Naive thymus-derived CD4-positive, alpha-beta T cell (primary cell): ENCODE measurements at places on chromosomes 3 and 15. TPM values are rescaled to one million over a fixed set of nuclear protein-coding genes. Genes with fewer than 3 reads are reported as not detected.
A peak's percentile ranks its signal among the peaks of the same experiment; 100 is the strongest.

The SCAPER gene
- 54.7 TPM for total RNA-seq

The TUSC7 gene
- total RNA-seq = not detected

The FRMD5 gene
- total RNA-seq = 0.35 TPM

The ECE2 gene
- not detected for total RNA-seq

The ARGFX gene
- total RNA-seq = not detected in 2 replicates

The ACKR2 gene
- total RNA-seq = 0.51 TPM

The COL7A1 gene
- total RNA-seq = 1.2 TPM

The CHRNA7 gene
- total RNA-seq = 1.3 TPM

The DNAJC19 gene
- 65.7 TPM for total RNA-seq

The NR1I2 gene
- total RNA-seq = 0.42 TPM

- DNase-seq = no peak
These were observed 61.8 kb upstream of the RBP1 start for GRCh38 chr3:139601191-139601961.

DNA sequence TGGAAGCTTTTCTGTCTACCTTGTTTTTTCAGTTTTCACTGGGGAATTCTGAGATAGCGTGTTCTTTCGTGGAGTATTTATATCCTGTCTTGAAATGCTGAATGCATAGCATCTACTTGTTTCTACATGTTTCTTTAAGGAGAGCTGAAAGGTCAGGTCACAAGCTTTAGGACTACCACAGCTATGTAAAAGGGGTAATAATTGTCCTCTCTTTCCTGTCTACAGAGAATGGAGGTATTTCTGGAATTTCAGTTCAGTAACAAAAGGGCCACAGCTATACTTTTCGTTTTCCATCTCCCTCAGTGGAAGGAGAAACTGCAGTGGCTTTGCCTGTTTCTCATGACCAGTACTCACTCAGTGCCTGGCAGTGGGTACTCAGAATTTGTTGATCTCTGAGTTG, 4.7 kb downstream of the INAFM2 start:
- no peak for DNase-seq

- DNase-seq = no peak
These were observed 291.6 kb upstream of the CFAP20DC start for GRCh38 chr3:59341459-59341858.

DNA sequence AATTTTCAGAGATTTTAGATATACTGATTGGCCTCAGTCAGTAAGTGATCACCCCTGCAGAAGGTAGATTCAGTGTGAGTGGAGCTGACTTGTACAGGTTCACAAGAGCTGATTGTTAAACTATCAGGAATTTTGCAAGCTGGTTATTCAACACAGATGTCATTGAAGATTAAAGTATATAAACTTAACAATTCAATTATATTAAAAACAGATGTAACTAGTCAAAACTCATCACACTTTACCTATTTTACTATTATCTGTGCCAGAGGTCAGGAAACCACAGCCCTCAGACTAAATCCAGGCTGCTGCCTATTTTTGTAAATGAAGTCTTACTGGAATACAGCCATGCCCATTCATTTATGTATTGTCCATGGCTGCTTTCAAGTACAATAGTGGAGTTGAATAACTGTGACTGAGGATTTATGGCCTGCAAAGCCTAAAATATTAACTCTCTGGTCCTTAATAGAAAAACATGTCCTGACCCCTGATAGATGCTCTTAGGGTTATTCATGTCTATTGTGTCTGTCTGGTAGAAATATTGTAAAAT, 429.3 kb upstream of the PDZRN3 start:
- no peak for DNase-seq

DNA sequence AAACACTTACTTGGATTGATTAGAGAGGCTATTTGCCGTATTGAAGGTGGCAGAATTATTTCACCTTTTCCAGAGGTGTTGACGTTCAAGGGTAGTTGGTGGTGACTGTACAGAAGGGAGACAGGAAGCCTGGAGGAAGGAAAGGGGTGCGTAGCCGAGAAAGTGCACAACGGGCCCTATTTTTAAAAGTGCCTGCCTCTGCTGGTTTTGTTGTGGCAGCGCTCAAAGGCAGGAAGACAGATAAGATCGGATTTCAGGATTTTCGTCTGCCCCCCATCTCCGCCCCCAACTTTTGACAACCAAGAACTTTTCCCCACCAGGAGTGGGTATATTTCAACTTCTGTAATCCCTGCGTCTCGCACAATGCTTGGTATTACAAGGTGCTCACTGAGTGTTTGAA, 38.5 kb downstream of the SMAD3 start:
- peak; percentile 42 for DNase-seq

GRCh38 chr3:151835751-151836525, 22.0 kb downstream of the AADAC start:
- DNase-seq = no peak

DNA sequence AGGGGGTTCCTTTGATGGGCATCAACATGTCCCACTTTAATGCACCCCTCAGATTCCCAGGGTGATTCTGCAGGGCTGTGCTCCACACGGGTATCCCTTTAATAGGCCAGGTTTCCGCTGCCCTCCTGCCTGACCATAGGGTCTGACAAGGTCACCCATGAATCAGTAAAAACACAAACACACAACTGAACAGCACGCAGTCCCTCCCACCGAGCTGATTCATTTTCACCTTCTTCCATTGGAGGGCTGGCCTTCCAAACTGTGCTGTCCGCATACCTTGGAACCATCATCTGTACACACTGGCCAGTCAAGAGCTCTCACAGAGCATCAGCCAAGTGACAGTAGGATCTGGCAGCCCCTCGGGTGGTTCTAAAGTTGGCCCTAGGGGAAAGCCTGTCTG, 93.7 kb downstream of the FBLN2 start:
- DNase-seq = no peak

DNA sequence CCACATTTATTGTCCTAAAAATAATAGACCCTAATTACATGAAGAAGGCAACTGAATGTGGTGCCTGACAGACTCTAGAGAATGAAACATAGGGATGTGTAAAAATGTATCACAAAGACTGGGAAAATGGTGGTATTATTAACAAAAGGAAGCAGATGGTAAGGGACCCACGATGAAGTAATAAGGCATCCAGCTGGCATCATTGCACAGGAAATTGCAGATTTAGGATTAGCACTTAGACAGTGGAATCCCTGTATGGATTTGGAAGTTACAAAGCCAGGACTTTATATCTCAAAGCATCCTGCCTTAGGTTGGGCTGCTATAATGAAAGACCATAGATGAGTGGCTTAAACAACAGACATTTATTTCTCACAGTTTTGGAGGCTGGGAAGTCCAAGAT, 104.3 kb downstream of the PPM1L start:
- no peak for DNase-seq

DNA sequence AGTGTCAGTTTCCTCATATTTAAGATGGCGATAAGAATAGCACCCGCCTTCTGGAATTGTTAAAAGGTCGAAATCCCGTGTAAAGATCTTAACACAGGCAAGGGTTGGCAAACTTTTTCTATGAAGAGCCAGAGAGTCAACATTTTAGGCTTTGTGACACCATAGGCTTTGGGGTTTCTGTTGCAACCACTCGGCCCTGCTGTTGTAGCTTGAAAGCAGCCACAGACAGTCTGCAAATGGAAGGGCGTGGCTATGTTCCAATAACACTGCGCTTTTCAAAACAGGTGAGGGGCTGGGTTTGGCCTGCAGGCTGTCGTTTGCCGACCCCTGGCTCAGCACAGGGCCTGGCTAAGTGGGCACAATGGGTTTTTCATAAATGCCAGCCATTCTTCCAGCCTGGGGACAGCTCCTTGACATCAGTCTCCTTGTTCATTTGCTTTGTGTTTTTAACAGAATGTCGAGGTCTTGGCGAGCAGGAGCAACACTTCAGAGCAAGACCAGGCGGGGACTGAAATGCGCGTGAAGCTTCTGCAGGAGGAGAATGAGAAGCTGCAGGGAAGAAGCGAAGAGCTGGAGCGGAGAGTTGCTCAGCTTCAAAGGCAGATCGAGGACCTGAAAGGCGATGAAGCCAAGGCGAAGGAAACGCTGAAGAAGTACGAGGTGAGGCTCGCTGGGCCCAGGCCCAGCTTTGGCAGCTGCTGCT, 75.2 kb upstream of the MYZAP start:
- DNase-seq = no peak

DNA sequence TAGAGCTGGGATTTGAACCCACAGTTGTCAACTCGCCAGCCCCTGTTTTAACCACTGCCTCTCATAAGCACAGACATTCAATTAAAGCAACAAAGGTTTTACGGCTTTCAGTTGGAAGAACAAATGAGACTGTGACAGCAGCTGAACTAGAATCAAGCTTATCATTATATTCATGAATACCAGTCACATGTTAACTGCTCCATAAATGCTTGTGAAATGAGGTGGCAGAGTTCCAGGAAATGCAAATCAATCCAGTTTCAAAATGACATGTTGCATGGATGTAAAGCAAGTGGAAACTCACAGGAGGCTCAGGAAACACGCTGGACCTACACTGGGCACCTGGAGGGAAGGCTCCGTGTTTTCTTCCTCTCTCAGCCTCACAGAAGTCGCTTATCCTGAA, 3.9 kb downstream of the GP5 start:
- DNase-seq = no peak

GRCh38 chr3:73418681-73419080, 206.1 kb downstream of the PDZRN3 start:
- no peak for DNase-seq

- DNase-seq = no peak
These were observed 434.2 kb upstream of the TPM1 start for GRCh38 chr15:62608369-62608768.

GRCh38 chr15:89078851-89079810, 9.1 kb upstream of the ABHD2 start:
- no peak for DNase-seq

DNA sequence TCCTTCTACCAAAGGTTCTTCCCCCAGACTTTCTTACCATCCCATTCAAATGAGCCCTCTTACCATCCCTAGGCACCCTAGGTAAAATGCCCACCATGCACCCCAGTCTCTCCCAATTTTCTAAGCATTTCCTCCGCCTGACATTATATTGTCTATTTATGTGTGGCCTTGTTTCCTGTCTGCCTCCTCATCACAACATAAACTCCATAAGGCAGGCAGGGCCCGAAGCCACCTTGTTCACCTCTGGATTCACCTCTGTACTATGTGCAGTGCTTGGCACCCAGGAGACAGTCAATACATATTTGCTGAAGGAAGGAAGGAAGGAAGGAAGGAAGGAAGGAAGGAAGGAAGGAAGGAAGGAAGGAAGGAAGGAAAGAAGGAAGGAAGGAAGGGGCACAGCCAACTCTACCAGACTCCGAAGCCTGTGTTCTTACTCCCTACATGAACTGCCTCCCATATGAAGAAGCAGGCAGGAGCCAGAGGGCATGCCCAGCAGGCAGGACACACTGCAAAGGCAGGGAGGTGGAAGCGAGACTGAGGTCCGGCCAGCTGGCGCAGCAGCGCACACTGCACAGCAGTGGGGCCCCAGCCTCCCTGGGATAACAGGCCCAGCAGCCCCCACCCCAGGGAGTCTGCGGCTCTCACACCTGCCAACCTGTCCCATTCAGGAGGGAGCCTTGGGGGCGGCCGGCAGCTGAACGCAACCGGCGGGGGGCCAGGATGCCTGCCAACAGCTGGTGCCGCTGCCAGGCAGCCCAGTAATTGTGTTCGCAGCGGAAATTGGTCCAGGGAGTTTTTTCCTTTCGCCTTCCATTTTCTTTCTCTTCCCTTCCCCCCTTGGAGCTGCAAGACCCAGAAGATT, 106.0 kb upstream of the LINGO1 start:
- DNase-seq = no peak

DNA sequence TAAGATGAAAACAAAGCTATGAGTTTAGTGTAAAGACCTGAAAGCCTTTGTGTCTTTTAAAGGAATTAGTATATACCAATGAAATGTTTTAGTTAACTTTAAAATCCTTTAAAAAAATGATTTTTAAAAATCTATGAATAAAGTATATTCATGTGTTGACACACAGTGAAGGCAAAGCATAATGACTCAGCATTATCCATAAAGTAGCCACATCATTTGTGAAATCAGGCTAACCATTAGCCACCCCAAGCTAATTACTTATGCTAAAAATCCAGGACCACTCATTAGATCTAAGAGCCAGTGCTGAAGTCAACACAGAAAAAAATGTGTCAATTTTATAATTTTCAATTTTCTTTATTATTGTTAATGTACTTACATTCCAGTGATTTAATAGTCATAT, 310.2 kb downstream of the TBC1D5 start:
- no peak for DNase-seq

- DNase-seq = no peak
These were observed 530.6 kb upstream of the IL12A start for GRCh38 chr3:159458010-159458409.

GRCh38 chr15:65211482-65211982, 259 bp upstream of the CILP start:
- no peak for DNase-seq

DNA sequence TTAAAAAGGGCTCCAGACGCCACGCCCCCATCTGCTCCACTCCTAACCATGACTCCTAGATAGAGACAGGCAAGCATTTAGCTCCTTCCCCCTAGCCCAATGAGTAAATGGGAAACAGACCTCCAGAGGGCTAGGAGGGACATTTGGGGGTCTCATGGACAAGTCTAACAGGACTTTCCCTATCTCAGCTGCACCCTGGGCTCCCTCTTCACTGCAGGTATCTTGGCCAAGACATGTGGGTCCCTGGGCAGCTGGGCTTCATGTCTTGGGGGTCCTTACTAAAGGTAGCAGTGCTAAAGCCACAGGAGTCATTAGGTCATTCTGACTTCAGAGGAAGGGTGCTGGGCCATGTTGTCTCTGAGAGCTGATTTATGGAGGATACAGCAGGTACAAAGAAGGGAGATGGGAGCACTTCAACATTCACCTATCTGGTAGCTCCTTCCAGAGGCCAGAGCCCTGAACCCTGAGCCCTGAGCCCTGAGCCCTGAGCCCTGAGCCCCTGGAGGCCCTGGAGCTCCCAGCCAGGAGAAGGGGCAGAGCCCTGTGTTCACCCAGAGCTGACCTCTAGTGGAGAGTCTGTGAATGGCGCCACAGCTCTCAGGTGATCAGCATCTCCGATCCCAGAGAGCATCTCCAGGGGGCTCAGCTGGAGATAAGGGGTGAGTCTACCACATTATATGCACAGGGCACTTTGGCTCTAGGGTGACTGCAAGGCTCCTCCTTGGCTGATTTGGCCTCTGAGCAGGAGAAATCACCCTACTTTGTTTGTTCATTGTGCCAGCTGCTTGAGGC, 40.1 kb upstream of the EPHB1 start:
- peak; percentile 5 for DNase-seq

GRCh38 chr3:179046497-179047353, 24.9 kb downstream of the ZMAT3 start:
- DNase-seq = no peak

DNA sequence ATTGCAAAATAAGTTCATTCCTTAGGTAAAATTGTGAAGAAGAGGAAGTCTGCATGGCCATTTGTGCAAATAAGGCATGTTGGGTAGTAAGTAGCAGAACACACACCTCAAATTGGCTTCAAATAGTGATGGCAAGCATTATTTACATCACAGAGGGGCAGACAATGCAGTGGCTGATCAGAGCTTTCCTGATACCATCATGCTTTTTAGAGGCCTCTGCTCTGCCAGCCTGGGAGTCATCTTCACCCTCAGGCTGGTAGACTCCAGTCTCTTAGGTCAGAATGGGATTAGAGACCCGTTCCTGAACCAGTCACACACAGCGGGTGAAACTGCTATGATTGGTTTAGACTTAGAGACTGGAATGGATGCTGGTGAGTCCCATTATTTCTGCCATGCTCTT, 396.0 kb upstream of the MCTP2 start:
- no peak for DNase-seq

GRCh38 chr15:76333309-76333708, 3.3 kb upstream of the ISL2 start:
- DNase-seq = no peak
